ENCODE measurements at places on chromosomes 1 and 21. TPM values are rescaled to one million over a fixed set of nuclear protein-coding genes. Genes with fewer than 3 reads are reported as not detected.

Gene OVAAL
- total RNA-seq = not detected

Gene LCE3E
- total RNA-seq = not detected

Gene HSD3B1
- not detected for total RNA-seq

Gene GATAD2B
- total RNA-seq = 42.5 TPM

Gene ADAMTS5
- total RNA-seq = 4.1 TPM

Gene TTC22
- 24.9 TPM for total RNA-seq

Gene ST6GALNAC3
- total RNA-seq = 5.9 TPM

Gene OR10J1
- not detected for total RNA-seq

Gene ATP1A2
- 18.6 TPM for total RNA-seq

DNA sequence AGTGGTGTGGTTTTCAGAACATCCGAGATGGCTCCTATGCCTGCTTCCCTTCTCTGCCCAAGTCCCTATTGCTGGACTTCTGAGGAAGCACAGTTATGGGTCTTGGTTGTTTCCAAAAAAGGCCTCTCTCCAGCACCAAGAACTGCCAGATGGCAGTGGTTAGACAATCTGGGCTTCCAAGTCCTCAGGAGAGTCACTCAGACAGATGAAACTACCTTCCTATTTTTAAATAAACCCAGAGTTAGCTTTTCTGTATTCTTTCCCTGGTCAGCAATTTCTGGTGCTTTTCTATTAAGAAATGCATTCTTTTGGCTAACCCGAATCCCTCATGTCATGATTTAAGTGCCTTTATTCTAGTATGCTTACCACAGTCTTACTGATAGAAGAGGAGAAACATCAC, 245.9 kb downstream of the PRDM2 start:
- DNase-seq = no peak

DNA sequence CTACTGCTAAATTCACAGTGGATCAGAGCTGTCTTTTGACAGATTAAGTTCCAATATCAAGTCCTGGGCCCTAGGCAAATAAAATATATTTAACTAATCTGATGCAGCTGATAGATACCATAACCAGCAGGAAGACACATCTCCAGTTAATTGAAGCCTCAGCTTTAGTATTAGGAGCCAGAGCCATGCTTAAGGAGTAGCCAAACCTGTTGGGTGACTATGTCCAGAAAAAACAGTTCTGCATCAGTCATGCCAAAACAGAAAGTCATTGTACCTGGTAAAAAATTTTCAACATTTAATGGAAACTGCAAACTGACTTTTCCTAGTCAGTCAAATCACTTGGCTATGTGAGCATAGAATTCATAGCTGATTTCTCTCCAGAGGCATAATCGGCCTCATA, 200.5 kb upstream of the RUNX1 start:
- DNase-seq = no peak

DNA sequence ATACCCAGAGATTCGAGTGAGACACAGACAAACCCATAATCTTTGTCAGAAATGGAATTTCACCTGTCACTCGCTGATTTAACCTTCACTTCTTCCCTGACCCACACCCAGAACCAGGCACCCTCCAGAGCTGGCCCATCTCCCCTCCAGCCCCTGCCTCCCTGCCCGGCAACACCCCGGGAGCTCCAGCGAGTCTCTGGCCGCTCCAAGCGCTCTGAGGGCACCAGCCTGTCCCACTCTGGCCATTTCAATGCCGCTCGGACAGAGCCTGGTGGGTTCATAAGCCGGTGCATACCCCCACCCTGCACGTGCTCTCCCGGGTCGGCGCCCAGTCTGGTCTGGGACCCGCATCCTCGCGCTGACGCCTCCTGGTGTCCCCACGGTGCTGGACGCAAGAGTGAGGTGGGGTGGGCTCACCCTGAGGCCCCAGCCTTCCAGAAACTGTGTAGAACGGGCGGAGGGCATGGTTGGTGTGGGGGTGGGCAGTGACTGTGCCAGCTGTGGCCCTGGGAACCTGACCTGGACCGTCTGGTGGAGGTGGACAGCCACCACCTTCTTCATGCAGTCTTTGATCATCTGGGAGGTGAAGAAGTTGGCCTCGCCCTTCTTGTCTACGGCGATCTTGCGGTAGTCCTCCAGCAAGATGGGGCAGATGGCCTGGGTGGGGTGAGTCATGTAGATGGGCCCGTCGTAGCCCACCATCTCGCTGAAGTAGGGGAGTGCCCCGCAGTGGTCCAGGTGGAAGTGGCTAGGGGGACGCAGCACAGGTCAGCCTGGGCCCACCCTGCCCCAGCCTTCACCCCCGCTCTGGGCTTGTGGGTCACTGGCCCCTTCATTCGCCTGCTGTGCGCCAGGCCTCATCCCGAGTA, 5.4 kb downstream of the INTS11 start:
- DNase-seq = no peak

DNA sequence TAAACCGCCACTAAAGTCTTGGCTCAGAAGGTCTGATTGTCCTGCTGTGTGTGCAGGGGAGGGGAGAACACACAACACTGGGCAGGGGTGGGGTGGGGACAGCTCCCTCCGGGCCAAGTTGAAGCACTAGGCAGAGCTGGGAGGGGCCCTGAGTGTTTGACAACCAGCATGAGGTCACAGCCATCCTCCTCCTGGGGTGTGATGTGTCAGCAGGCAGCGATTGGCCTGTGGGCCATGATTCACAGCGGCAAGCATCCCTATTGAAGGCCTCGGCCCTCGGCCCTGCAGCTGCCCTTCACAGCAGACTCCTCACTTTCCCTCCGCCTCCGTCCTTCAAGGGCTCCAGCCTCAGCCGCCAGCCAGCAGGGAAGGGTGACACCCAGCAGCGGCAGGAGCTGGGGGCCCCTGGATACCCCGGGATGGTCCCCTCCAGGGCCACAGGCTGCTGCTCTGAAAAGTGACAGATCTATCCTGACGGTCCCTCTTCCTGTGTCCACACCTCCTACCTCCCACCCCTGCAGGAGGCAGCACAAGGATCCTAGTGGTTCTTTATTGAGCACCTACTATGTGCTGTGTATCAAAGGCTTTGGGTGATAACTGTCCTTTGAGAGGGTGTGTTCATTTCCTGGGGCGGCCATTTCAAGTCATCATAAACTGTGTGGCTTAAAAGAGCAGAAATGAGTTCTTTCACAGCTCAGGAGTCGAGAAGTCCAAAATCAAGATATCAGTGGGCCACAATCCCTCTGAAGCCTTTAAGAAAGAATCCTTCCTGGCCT, 66.0 kb upstream of the SLC25A33 start:
- no peak for DNase-seq

GRCh38 chr1:184237588-184237987, 149.2 kb upstream of the C1orf21 start:
- DNase-seq = no peak

GRCh38 chr1:26012864-26013263, 8.7 kb upstream of the EXTL1 start:
- DNase-seq = no peak

DNA sequence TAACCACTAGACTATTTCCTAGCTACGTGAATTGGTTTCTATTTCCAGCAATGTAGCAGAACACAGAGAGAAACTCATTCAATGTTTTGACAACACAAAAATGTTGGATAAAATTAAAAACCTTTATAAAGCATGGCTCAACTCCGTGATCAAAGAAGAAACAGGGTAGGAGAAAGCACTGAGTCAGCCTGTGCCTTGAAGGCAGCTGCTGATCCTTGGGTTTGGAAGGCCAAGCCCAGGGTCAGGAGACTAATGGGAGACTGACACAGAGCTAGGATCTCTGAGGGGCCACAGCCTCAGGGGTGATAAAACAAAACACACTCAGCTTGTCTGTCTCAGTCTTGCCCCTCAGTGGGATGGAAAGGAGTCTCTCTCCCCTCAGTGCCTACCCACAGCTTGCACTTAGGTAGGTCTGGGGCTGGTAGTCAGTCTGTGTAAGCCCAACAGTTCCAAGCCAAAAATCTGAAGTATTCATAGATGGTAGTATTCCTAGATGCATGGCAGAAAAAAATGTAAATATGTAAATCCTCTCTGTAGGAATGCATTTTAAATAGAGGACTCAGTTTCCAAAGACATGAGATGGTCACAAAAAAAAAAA, 53.3 kb downstream of the B3GALNT2 start:
- DNase-seq = no peak

- DNase-seq = no peak
These were observed 459.4 kb downstream of the NUF2 start for GRCh38 chr1:163781146-163781545.

GRCh38 chr1:156765666-156766065, 1.7 kb upstream of the PRCC start:
- no peak for DNase-seq

- DNase-seq = no peak
These were observed 267.7 kb downstream of the LRRIQ3 start for GRCh38 chr1:73930293-73930692.

DNA sequence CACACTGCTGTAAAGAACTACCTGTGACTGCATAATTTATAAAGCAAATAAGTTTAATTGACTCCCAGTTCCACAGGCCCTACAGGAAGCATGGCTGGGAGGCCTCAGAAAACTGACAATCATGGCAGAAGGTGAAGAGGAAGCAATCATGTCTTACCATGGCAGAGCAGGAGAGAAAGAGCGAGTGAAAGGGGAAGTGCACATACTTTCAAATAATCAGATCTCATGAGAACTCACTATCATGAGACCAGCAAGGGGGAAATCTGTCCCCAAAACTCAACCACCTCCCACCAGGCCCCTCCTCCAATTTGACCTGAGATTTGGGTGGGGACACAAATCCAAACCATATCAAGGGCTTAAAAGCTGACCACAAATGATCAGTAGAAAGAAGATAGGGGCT, 493.2 kb downstream of the PTPRC start:
- no peak for DNase-seq

- DNase-seq = no peak
These were observed 54.7 kb upstream of the MAN1A2 start for GRCh38 chr1:117312453-117313138.

GRCh38 chr1:226644541-226645176, 94.4 kb downstream of the ITPKB start:
- DNase-seq = no peak

DNA sequence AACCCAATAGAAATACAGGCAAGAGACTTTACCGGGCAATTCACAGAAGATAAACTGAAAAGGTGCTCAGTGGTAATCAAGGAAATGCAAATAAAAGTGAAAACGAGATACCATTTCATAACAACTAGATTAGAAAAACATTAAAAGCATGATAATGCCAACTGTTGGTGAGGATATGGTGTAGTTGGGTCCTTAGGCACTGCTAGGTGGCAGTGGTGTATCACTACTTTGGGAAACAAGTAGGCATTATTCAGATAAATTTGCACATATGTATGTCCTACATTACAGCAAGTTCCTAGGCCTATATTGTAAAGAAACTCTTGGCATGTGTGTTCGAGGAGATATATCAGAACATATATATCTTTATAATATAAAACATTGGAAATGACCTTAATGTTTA, 31.0 kb downstream of the AZIN2 start:
- no peak for DNase-seq

DNA sequence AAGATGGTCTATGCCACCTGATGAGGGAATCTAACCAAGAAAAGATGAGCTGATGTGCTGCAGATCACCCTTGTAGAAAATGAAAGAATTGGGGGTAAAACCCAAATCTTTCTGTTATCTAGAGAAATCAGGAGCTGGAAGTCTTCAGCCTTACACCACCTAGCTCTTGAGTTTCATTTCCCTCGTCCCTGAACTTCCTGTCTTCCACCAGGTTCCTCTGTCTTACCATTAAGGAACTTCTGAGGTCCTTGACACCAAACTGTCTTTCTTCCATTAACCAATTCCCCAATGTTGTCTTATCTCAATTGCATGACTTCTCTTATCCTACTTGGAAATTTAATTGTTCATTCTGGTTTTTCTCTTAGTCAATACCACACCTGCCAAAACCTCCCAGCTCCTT, 31.5 kb downstream of the LPAR3 start:
- no peak for DNase-seq

DNA sequence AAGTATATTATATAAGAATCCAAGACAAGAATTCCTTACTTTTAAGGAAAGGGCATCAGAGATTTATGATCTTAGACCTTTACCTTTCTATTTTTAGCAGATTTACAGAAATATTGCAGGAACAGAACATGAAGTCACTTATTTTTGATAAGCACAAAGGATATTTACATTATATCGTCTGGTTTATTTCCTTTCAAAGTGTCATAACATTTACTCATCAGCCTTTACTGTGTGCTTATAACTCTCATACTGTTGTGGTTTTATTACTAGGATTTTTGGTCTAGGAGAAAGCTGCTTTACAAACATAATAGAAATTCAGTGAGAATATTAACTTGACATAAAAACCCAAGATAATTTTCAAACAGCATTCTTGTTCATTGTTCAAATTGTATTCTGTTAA, 47.6 kb downstream of the APP start:
- DNase-seq = no peak

GRCh38 chr1:151820940-151821339, 10.7 kb downstream of the RORC start:
- peak; percentile 41 for DNase-seq

GRCh38 chr1:5650283-5651026, 341.8 kb downstream of the NPHP4 start:
- DNase-seq = no peak

DNA sequence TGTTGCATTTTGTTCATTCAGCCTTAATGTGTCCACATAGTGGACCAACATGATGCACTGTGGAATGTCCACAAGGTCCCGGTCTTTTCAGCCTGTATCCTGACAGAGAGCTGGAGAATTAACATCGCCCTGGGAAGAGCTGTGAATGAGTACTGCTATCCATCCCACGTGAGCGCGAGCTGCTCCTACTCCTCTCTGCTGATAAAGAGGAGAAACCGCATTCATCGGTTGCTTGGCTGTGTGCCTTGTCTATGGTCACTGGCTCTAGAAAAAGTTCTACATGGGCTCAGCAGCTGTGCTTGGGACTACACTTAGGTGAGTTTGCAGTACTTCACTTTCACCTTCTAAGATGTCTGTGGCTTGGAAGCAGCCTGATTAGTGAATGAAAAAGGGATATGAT, 31.1 kb upstream of the IGSF5 start:
- DNase-seq = no peak

- no peak for DNase-seq
These were observed 2.9 kb downstream of the IL24 start for GRCh38 chr1:206900149-206900548.

GRCh38 chr21:17711896-17712295, 99.2 kb upstream of the BTG3 start:
- no peak for DNase-seq

DNA sequence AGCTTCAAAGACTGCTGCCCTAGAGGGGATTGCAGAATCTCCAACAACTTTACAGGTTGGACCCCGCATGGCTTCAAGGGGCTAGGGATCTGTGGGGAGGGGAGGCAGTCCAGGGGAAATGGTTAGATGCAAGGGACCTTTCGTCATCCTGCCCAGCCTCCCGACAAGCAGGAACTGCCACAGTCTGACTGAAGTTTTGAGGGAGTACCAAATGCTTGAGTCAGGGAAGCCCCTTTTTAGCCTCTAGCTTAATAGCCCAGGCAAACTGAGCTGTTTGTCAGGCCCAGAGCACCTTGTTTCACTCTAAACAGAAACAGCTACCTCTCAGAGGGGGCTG, 1.1 kb downstream of the TOR3A start:
- no peak for DNase-seq

DNA sequence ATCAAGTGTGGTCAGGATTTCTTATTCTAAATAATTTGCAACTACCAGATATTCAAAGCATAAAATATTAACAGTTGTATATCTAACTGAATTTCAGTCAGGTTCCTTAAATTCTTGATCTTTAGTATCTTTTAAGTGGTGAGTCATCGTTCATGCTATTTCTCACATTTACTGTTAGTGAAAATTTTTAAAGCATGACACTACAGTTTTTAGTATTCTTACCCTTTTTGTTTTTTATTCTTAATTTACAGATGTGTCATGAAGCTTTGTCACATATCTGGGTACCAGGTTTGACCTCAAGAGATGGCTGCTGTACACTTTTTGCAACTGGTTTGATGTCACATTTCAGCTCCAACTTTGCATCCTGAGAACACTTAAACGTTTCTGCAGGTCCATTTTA, 12.7 kb downstream of the AKIRIN1 start:
- DNase-seq = no peak
